ENCODE measurements at places on chromosomes 2 and 18.

- DNase-seq: no peak
Observed at GRCh38 chr2:60469536-60470317, 83.7 kb downstream of the BCL11A start.

DNA sequence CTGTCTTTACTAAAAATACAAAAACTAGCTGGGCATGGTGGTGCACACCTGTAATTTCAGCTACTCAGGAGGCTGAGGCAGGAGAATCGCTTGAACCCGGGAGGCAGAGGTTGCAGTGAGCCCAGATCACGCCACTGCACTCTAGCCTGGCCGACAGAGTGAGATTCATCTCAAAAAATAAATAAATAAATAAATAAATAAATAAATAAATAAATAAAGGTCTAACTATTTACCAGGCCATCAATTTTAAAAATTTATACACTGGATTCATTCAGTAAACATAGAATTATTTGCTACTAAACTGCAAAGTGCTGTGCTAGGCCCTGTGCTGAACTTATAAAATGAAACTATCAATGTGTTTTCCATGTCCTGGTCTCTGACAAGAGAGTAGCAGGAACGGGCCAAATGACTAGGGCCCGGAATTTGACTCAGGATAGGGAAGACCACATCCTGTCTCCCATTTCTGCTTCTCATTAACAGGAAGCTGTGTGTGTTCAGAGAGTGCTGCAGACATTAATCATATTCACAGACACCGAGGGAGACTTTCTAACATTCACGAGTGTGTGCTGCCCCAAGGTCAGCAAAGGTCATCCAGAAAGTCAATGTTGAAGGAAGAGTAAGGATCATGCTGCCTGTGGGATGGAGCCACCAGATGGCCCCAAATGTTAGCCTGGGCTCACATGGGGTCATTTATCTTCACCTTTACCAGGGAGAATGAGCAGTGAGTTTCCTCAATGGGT lies 95.8 kb downstream of the SPP2 start:
- no peak for DNase-seq

DNA sequence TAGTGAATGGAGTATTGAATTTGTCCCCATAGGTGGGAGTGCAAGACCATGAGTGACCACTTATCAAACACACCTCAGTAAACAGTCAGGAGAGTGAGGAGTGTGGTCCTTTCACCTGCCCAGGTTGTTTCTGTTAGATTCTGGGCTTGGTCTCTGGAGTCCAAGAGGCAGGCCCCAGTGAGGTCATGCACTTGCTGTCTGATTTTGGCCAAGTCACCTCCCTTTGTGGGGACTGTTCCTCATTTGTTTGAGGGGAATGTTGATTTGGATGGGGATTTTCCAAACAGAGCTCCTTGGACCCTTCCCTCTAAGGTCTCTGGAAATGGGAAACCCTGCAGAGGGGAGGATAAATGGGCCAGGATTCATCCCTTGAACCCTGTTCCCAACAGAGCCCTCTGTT lies 7.3 kb downstream of the IL1RN start:
- DNase-seq: no peak

DNA sequence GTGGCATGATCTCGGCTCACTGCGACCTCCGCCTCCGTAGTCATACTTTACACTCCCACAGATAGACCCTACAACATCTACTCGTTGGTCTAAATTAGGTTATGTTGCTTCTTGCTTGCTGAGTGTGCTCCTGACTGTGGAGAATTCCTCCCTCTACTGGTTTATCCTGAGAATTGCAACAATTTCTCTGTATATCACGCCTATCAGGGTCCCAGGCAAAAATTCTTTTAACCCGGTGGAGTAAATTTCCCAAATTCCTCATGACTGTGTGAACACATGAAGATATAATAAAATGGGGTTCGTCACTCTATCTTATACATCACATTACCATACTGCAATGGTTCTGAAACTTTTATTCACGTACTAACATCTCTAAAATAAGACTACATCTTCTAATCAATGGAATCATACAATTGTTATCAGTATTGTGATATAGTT lies 156.7 kb downstream of the EVA1A start:
- DNase-seq: no peak

GRCh38 chr2:8737571-8738175 lies 55.8 kb downstream of the ID2 start:
- DNase-seq: no peak

DNA sequence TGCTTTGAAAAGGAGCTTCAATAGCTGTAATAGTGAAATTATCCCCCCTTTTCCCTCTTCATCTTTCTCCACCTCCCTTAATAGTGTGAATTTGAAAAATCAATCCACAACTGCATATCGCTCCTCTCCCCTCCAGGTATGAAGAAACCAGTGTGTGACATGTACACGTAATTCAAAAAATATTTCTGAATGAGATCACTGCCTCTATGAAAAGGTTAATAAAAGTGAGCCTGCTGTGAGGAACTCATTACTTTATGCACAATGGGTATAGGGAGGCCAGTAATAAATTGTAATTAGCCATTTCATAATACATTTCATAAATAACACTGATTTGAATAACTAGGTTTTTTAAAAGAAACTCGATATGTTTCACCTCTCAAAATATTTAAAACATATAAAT lies 209.0 kb upstream of the KYNU start:
- no peak for DNase-seq
